ENCODE measurements at places on chromosomes 2 and 18. TPM values are rescaled to one million over a fixed set of nuclear protein-coding genes. Genes with fewer than 3 reads are reported as not detected.

DNA sequence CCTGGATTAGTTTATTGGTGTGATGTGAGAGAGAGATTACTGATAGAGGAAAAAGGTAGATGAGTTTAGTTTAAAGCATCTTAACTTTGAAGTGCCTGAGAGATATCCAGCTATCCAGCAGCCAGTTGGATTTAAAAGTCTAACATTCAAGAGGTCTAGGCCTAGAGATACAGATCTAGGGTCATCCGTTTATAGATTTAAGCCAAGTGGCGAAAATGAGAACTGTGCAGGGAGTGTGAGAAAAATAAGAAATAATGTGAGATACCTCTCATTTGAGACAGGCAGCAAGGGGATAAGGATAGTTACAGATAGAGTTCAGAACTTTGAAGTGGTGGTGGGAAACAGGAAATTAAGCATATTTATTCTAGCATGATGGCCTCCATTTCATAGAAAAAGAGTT is 5.3 kb upstream of the ORC2 start:
- no peak for DNase-seq

DNA sequence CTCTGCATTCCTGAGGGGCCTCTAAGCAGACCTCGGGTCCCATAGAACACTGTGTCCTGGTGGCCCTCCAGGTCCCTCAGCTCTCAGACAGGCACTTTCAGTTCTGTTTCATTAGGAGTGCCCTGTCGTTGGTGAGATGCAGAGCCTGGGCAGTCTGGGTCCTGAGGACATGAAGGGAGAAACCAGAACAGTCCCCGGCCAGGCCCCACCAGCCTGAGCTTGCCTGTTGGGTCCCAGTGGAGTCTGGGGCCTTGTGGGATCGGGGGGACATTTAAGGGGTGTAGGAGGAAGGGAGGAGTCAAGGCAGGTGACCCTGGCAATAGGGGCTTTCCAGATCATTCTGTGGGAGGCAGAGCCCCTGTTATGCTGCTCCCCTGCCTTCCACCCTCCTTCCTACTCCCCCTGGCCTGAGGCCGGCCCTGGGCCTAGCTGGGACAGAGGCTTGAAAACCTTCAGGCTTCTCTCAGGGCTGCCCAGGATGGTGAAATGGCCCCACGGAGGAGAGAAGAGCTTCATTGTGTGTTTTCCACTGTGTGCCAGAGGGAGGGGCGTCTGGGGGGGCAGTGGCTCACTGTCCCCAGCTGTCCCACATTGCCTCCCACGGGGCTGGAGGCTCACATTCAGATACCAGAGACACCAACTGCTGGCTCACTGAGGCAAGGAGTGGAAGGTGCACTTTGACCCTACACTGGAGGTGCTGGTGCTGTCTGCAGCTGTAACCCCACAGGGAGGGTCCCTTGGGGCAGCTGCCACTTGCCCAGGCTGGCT is 26.6 kb upstream of the CATIP start:
- DNase-seq: no peak

GRCh38 chr18:44857744-44858491 is 177.2 kb downstream of the SETBP1 start:
- no peak for DNase-seq

DNA sequence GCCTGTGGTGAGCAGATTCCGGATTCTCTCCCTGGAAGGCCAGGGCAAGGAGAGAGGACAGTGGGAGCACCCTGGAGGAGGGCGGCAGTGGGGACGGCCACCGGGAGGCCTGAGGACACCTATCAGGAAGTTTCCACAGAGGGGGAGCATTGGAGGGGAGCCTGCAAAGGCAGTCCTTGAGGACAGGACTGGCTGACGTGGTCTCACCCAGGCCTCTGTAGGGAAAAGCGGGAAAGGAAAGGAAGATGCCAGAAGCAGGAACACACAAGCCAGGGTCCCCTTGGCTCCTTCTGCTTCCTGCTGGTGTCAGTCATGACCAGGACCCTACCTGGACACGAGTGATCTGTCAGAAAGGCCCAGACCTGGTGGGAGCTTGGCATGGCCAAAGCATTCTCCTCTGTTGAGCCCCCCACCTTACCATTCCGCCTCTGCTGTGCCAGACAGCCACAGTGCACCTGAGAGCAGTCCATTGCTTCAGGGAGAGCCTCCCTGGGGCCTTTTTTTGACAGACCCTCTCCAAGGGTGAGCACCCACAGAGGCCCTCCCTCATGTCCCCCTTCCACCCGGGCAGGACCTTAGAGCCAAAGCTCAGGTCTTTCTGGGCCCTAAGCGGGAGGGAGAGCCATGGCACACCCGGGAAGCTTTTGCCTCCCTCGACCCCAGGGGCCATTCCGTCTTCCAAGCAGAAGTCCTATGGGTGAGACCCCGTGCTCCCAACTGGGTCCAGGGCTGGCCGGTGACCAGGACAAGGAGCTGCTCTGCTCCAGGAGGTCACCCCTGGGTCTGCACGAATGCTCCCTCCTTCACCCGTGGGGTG is 333.1 kb downstream of the DYSF start:
- DNase-seq: no peak

GRCh38 chr2:231009236-231009919 is 13.5 kb downstream of the SPATA3 start:
- DNase-seq: no peak

HRH4 gene
- total RNA-seq: not detected

- DNase-seq: no peak
Observed at GRCh38 chr2:206984206-206984605, 44.9 kb downstream of the CPO start.

DNA sequence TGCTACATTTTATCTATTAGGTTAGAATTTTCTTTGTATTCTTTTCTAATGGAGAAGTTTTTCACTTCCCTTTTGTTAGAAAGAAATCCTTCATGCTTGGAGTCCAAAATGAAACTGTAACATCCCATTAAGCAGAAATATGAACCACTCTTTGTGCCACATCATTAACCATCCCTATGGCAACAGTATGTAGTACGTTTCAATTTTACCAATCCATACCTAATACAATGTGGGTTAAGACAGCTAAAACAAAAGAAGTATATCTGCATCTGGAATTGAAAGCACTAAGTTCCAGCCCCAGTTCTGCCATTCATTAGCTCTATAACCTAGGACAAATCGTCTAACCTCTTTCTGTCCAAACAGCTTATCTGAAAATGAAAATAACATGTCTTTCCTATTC is 409.2 kb upstream of the SPHKAP start:
- no peak for DNase-seq

DNA sequence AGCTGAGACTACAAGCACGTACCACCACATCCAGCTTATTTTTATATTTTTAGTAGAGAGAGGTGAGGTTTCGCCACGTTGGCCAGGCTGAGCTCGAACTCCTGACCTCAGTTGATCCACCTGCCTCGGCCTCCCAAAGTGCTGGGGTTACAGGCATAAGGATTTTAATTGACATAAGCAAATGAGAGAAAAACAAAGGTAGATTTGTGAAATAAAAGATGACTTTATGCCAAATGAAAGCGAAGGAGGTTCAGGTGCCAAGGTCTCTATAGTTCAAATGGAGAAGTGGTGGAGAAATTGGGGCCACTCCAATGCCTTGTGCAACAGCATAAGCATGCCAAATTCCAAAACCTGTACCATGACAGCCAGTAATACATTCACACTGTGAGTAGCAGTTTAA is 180.6 kb downstream of the MREG start:
- no peak for DNase-seq

- DNase-seq: no peak
Observed at GRCh38 chr18:25467226-25467987, 115.4 kb upstream of the ZNF521 start.

DNA sequence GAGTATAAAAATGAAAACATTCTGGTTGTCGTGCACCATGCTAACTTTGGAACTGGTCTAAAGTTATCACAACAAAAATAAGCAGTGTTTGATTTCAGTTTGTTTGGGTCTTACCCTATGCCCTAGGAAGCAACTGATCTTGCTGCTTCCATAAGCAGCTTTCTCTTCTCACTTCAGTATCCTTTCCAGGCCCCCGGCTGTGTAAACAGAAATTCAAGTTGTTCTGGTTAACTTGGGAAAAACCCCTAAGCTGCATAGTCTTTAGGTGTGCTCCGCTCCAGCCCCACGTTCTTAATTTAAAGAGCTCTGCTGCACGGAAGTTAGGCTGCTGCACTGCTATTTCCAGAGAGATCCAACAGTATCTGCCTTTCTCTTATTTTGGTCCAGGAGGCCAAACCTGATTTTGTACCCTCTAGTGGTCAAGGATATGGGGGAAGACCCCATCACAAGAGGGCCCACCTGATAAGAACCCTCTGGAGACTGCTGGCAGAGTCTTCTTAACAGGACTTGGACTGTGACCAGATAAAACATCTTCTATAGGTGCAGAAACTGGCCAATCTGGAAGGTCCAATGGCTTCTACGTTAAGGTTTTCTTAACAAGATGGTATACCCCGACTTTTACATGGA is 69.1 kb downstream of the FEZ2 start:
- no peak for DNase-seq

GRCh38 chr2:85266146-85267041 is 61.4 kb downstream of the TGOLN2 start:
- peak; percentile 63 for DNase-seq

DNA sequence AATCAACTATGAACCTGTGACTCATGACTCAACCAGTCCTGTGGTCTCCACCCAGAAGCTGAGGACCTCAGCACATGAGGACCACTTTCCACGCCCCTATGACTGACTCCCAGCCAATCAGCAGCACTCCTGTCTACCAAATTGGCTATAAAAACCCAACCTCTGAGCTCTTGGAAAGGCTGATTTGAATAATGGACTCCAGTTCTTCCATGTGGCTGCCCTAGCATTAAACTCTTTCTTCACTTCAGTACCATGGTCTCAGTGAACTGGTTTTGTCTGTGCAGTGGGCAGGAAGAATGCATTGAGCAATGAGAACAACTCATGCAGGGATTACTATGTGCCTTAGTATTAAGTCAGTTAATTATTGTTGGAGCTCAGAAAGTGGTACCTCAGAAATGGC is 78.3 kb downstream of the CMPK2 start:
- DNase-seq: no peak

DNA sequence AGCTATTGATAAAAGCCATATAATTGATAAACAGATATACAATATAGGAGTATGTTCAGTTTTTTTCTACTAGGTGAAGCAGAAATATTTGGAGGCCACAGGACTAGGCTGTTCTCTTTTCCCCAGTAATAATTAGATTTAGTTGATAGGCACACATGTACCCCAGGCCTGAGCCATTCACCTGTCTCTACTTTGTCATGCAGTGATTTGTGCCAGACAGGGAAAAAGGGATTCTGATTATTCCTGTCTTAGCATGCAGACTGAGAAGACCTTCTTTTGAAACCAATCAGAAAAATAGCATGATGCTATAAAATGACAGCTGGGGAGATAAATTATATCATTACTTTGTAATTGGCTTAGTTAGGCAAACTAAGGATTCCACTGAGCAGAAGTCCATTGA is 94.3 kb downstream of the DOCK10 start:
- no peak for DNase-seq

GRCh38 chr2:146523196-146523595 is 1321.6 kb upstream of the ACVR2A start:
- DNase-seq: no peak

DNA sequence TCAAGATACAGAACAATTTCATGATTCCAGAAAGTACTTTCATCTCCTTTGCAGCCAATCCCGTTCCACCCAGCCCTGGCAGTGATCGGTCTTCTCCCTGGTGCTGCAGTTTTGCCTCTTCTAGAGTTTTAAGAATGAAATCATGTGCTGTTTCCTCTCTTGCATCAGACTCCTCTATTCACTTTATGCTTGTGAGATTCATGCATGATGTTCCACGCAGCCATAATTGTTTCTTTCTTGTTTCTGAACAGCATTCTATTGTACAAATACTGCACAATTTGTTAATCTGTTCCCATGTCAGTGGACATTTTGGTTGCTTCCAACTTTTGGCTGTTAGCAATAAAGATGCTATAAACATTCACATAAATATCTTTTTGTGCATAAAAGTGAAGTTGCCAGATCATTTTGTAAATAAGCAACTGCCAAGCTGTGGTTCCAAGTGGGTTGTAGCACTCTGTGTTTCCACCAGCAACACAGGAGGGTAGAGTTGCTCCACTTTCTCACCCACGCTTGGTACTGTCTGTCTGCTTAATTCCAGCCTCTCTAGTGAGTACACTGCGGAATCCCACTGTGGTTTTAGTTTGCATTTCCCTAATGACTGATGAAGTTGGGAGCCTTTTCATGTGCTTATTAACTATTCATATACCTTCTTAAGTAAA is 104.5 kb downstream of the TWIST2 start:
- no peak for DNase-seq

MOGAT1 gene
- total RNA-seq: not detected

DNA sequence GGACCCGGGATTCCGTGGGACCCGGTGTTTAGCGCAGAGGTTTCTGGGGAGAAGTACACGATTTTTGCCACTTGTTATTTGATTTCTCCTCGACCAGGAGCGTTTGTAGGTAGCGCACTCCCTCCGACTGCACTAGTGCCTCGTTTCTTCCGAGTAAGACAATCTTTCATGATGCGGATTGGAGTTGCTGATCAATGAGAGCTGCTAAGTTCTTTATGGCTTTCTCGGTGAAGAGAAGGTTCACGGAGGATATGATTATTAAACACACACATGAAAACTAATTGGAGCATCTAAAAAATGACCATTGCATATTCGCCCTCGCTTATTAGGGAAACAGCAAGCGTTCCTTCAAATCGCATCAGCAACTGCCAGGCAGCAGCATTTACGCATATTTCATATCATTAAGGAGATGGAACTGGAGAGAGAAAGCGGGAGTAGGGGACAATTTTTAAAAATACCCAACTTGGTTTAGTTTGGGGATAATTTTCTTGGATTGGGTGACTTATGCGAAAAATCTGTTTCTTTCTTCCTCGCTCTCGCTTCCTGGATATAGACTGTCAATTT is 616 bp downstream of the EML6 start:
- no peak for DNase-seq

CNGA3 gene
- total RNA-seq: not detected

- no peak for DNase-seq
Observed at GRCh38 chr2:48016225-48017019, 110.1 kb upstream of the FBXO11 start.

- no peak for DNase-seq
Observed at GRCh38 chr2:42979870-42980763, 187.7 kb upstream of the HAAO start.

DNA sequence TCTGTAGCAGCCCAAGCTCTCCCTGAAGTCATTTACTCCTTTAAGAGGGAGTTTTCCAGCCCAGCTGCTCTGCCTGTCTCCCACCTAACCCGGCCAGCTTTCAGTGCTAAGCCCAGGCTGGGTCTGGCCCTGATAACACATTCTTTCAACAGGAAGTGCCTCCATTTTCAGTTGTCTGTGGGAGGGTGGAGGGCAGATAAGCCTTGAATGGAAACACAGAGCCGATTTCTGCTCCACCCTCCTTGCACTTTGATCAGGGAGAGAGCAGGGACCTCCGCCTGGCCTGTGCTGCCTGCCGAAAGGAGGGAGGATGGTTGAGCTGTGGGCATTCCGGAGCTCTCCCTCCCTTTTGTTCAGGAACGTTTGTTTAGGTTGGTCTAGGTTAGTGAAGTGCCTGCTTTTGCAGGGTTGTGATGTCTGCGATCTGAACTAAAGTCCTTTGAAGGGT is 24.8 kb downstream of the GATA6 start:
- no peak for DNase-seq

GRCh38 chr2:68253219-68254068 is 1.1 kb upstream of the PPP3R1 start:
- DNase-seq: peak; percentile 13

ALPI gene
- total RNA-seq: not detected

All from activated naive CD8-positive, alpha-beta T cell treated with anti-CD3 and anti-CD28 coated beads for 36 hours (primary cell).